HT-29 (cell line): ENCODE measurements at places on chromosomes 12 and 14.

- no peak for DNase-seq
Measured at GRCh38 chr14:93092606-93093556, 22.8 kb downstream of the ITPK1 start.

GRCh38 chr14:90922141-90922540 is 105.9 kb upstream of the TTC7B start:
- no peak for DNase-seq

GRCh38 chr14:27318774-27319420 is 721.1 kb upstream of the NOVA1 start:
- no peak for DNase-seq

DNA sequence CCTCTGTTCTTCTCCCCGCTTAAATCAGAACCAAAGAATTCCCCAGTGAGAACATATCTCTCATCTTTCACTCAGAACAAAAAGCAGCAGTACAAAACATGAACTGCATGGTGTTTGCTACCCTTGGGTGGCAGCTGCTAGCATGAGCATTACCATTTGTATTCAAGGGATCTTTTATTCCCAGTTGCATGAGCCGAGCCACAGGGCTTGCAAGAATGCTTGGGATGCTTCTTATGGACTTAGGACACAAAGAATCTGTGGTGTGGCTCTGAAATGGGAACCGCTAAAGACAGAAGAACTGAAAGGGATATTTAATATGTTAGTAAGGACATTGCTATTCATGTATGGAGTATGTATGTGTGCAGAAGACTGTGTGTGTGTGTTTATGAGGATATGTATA is 190.6 kb downstream of the TMX1 start:
- DNase-seq, result no peak

DNA sequence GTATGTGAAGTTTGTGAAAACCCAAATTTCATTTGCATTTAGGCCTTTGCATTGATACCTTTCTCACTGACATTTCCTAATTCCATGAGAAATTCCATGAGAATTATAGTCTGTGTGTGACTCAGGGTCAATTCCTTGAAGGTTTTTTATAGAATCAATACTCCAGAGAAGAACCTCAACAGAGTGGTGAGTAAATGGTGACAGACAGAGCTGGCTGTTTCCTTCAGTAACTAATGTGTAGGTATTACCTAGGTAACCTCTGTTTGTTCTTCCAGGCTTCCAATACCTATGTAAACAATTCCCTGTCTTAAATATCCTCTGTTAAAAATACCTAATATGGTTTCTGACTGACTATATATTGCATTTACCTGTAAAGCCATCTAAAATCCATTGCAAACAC is 117.0 kb downstream of the TTC8 start:
- no peak for DNase-seq

- no peak for DNase-seq
Measured at GRCh38 chr12:75823475-75823874, 208.1 kb downstream of the PHLDA1 start.

- no peak for DNase-seq
Measured at GRCh38 chr14:103028161-103028767, 29.1 kb downstream of the CDC42BPB start.

DNA sequence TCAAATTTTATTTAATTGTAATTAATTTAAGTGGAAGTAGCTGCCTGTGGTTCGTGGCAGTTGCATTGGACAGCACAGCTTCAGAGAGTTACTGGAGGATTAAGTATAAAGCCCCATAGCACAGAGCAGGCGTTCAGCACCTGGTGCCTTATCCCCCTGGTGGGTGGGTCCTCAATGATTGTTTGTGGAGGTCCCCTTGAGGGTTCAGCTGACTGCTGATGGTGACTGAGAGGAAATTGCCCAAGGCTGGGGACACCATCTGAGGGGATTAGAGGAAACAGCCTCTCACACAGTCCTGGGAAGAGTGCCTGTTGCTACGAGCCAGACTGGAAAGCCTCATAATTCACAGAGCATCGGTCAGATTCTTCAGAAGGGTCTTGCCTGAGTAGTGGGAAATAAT is 83.4 kb upstream of the NOS1 start:
- DNase-seq, result no peak

DNA sequence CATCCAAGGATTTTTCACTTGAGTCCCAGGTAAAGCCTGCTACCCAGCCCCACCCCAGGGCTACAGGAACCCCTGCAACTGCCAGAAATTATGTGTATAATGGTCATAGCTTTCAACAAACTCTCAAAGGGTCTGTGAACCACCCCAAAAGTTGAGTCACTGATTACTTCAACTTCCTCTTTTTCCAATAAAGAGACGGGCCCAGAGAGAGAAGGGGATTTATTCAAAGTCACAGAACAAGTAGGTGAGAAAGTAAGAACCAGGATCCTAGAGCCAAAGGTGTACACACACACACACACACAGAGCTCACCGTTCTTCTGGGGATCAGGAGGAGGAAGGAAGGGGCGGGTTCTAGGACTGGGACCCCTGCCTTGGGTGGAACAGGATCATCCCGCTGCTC is 4.8 kb upstream of the ITPK1 start:
- no peak for DNase-seq

GRCh38 chr14:49926803-49927202 is 33.9 kb downstream of the ARF6 start:
- no peak for DNase-seq

GRCh38 chr12:92064422-92064821 is 81.2 kb downstream of the BTG1 start:
- peak; percentile 53 for DNase-seq

GRCh38 chr14:96167224-96168148 is 37.2 kb upstream of the BDKRB2 start:
- DNase-seq, result peak; percentile 69

- no peak for DNase-seq
Measured at GRCh38 chr12:85775091-85775490, 61.1 kb downstream of the RASSF9 start.

- DNase-seq, result no peak
Measured at GRCh38 chr14:101796479-101796878, 35.0 kb downstream of the PPP2R5C start.

GRCh38 chr14:92513204-92513965 is at the start of gene RIN3:
TSS of gene RIN3 (plus strand) at chr14:92513781. CDS start at chr14:92513933, 152 bp downstream.
- no peak for DNase-seq

DNA sequence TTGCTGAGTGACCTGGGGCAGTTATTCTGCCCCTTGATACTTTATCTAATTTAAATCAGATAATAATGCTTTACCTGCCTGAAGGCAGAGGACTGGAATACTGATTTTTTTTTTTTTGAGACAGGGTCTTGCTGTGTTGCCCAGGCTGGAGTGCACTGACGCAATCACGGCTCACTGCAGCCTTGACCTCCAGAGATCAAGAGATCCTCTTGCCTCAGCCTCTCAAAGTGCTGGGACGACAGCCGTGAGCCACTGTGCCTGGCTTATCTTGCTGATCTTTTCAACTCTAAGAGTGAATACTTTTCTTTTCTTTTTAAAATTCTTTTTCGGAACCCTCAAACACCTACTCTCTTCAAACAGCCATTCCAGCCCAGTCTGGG is 699 bp upstream of the B4GALNT3 start:
- no peak for DNase-seq

- DNase-seq, result no peak
Measured at GRCh38 chr12:120259418-120260202, 5.9 kb downstream of the PXN start.

DNA sequence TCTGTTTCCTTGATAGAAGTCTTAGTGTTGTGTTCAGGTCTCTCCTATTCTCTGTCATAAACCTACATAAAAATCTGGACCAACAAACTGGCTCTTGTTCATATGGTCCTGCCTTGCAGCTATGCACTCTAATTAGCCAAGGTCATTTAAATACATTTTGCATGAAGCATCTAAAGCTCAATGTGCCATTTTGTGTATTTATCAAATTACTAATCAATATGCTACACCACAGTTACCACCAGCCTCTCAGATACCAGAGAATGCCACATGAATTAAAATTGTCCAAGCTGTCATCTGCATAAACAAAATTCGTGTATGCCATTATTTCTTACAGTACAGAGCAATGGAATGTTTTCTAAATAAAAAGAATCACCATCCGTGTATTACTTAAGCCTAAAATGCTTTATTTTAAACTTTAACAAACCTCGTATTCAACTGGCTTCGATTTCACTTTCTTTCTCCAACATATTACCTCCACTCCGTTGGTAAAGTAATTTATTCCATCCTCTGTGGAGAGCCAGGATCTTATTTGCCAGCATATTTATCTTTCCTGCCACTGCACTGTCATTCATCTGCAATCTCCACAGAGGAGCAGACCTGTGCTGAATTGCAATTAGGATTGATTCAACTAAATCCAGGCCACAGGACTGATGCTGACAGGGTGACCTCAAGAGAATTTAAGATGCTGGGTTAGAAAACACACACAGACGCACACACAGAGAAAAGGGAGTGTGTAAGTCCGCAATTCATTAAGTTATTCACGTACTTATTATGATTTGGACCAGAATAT is 284.1 kb upstream of the FOXG1 start:
- no peak for DNase-seq

DNA sequence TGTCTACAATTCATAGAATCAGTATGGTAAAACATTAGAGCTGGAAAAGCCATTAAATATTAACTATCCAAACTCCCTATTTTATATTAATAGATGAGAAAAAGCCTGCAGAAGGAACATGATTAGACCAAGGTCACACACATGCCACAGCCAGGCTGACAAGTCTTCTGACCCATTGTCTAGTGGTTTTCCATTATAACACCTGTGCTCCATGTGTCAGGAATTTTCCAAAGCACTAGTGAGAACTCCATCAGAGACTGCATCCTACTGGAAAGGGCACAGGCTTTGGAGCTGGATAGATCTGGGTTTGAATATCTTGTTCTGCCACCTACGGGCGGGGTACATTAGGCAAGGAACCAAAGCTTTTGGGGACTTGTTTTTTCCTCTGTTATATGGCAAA is 325.5 kb downstream of the RAD51B start:
- no peak for DNase-seq

GRCh38 chr12:11568762-11569478 is 80.6 kb upstream of the ETV6 start:
- no peak for DNase-seq

DNA sequence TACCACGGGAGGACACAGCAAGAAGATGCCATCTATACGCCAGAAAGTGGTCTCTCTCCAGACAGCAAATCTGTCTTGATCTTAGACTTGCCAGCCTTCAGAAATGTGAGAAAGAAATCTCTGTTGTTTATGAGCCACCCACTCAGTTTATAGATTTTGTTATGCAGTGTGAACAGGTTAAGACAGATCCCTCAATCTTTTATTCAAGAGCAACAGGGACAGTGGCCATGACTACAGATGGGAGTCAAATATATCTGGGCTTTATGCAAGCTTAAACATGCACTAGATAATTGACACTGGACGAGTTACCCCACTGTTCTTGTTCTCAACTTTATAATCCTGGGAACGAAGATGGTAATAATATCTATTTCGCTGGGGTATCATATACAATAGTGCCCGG is 288.7 kb downstream of the RPAP3 start:
- DNase-seq, result no peak

- DNase-seq, result no peak
Measured at GRCh38 chr14:60353420-60353819, 104.4 kb downstream of the PPM1A start.

DNA sequence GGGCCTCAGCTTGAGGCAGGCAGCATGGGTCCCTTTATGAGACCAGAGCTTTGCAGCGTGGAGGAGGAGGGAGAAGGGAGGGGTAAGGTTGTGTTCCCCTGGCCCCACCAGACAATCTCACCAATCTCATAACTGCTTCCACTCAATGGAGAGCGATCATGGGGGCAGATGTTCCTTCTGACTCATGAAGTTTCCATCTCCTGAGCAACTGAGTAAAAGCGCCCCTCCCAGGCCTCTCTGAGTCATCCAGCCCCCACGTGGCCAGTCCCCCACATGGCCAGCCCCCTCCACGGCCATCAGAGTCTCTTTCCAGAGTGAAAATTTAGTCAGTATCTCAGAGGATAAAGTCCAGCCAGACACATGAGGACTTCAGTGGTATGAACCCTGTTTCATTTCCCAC is 39.2 kb upstream of the PLXNC1 start:
- no peak for DNase-seq

DNA sequence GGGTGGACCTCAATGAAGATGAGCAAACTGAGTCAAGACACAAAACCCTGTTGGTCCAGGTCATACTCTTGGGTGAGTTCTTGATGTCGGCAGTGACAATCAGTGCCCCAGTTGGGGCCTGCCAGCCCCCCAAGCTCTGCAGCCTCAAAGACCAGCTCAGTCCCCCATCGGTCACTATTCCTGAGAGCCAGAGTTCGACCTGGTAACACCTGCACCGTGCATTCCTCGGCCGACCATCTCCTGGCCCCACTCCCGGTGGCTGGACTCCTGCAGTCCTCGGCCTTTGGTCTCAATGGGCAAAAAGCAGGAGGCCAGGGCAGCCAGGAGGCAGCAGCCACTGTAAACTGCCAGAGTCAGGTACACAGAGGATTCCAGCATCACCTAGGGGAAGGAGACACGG is 32.5 kb downstream of the DAO start:
- DNase-seq, result no peak

DNA sequence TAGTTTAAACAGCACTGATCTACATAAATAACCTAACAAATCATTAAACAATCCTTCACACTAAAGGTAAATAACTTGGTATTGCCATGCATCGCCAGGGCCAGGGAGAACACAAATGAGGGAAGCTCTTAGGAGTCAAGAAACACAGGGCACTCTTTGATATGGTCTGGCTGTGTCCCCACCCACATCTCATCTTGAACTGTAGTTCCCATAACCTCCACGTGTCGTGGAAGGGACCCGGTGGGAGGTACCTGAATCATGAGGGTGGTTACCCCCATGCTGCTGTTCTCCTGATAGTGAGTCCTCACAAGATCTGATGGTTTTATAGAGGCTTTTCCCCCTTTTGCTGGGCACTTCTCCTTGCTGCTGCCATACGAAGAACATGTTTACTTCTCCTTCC is 17.3 kb downstream of the TMEM132D start:
- DNase-seq, result no peak

- no peak for DNase-seq
Measured at GRCh38 chr14:94111276-94112095, 950 bp downstream of the IFI27 start.

GRCh38 chr12:28507867-28508266 is 317.6 kb downstream of the CCDC91 start:
- DNase-seq, result no peak

DNA sequence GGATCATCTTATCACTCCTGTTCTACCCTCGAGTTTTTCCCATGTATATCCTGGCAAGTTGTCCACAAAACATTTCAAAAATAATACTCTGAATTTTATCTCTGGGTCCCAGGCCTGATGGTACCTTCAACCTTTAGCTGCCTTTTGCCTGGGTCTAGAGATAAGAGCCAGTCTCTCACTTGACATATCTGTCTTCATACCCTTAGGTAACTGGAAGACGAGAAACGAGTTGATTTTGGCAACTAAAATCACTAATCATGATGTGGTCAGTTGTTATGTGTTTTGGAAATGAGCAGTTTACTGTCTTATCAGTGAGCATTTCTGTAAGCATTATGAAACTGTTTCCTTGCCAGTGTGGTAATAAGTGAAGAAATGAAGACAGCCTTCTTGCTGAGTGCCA is 6.3 kb downstream of the RNF10 start:
- no peak for DNase-seq

DNA sequence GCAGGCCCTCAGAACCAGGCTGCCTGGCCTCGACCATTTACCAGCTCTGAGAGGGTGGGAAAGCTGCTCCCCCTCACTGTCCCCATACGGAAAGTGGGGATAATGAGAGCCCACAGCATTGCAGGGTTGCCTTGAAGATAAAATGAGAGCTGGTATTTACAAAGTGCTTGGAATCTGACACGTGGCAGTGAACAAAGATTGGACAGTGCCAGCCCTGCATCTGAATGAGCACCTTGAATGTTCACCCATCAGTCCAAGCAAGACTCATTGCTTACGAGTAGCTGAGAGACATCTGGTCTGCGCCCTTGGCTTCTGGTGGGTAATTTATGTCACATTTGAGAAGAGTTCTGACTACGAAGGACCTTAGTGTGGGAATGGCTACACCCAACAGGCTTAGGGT is 67.5 kb downstream of the CLMN start:
- DNase-seq, result peak; percentile 47
